ENCODE measurements at places on chromosomes 11 and 22. TPM values are rescaled to one million over a fixed set of nuclear protein-coding genes. Genes with fewer than 3 reads are reported as not detected.

DNA sequence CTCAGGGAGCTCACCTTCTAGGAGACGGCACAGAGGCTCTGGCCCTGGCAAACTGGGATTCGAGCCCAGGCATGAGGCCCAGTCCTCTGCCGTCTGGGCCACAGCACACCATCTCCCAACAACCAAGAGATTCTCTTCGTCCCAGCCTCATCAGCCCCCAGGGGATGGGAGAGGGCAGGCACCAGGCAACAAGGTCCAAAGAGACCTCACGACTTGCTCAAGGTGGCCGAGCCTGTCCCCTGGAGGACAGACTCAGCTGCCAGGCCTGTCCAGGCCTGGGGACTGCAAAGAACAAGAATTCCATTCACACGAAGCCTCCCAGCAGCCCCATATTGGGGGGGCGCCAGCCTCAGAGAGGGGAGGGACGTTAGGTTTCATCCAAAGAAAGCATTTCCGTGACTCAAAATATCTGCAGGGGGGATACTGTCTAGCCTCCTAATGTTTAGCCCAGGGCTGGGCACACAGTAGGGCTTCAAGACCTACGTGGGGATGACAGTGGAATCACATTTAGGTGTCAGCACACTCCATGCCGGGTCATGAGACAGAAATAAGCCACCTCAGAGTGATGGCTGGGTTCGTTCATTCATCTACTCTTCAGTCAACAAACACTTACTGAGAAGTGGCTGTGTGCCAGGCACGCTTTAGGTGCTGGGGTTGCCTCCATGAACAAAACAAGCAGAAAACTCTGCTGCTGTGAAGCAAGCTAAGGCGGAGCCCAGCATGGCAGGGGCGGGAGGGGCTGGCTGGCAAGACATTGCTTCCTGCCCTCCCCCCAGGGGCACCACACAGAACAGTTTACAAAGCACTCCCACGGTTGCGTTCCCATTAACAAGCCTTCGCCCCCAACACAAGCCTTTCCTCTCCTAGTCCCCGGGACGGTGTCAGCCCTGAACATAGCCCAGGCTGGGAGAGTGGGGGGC is 1.2 kb downstream of the CARNS1 start:
- no peak for DNase-seq

DNA sequence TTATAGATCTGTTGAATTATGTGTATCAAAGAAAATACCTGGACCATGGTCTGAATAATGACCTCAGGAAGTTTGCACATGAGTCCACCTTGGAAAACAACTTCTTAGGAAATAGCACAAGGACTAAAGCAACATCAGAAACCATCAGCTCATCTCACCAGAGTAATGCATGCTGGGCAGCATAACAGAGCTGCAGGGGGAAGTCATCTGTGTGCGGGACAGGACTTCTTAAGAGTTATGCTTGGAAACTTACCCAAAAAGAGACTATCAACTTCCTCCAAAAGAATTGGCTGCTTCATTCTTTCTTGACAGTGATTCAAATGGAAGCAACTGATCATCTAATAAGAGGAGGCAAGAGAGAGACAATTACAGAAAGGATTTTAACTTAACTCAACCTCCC is 2.5 kb downstream of the OR56B4 start:
- no peak for DNase-seq

DNA sequence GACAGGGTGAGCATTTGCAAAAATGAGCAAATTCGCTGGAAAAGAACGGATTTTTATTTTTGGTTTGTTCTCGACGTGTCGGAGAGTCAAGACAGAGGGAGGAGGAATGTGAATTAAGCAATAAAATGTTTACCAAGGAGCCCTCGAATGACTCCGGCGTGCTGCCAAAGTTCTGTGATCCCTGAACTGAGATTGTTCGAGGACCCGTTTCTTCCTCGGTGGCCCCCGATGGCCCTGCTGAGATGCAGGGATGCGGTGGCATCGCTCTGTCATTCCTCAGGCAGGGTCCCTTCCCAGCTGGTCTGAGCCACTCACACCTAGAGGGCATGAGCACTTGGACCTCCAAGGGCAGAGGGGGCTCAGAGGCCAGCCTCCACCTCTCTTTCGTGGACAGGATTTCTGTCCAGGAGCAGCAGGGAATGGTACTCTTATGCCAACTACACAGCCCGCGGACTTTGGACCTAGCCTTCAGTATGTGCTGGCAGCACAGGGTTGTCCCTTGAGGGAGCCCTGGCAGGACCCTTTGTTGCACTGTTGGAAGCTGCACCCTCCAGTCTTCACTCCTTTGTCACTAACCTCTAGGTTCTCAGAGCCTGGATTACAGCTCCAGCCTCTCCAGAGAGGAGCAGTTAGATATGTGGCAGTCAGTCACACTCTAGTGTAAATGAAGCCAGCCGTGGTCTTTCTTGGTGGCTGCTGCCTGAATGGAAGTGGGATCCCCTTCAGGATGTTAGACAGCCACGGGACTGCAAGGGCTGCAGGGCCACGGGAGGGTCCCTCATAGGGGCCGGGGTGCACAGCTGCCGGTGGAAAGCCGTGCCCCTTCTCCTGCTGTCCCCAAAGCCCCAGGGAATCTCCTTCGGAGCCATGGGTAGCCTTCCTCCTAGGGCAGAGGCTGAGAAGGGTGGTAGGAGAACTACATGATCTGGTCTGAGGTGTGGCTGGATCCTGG is 109.4 kb upstream of the ANO1 start:
- no peak for DNase-seq

- peak; percentile 88 for DNase-seq
These were observed 6.0 kb upstream of the IFT27 start for GRCh38 chr22:36781656-36782627.

DNA sequence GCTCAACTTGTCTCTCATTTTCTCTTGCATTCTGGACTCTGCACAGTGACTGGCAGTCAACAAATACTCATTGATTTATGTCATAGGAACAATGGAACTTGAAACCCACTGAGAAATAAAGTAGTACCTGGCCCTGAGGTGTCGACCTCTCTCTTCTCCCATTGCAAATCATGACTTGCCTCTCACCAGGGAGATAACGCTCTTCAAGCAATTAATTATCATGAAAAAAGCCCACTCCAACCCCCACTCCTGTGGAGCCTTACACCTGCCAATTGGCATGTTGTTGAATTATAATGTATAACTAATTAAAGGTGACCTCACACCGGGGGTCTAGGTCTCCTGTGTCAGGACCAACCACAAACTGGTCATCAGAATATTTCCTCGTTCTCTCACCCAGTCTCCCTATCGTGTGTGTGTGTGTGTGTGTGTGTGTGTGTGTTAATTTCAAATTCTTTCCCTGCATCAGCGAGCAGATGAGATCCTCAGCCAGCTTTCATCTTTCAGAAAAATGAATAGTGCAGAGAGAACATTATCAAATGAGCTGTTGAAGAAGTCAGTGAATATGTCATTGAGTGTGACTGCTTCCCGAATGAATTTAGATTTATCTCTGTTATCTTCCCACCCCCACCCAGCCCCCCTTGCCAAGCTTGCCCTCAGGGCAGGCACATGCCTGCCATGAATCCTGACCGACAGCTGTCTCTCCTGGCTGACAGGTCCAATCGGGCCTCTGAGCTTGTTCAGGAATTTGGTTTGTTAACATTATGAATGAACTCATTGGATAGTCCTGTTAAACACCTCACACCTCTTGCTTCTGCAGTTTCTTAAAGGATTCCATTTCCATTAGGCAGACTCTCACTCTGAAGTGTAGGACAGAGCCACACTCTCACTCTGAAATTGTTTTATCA is 357.4 kb downstream of the INSC start:
- DNase-seq, result no peak

The PACSIN3 gene
- 13.9 TPM for total RNA-seq

- no peak for DNase-seq
These were observed 8.0 kb downstream of the TUBGCP6 start for GRCh38 chr22:50236731-50237409.

DNA sequence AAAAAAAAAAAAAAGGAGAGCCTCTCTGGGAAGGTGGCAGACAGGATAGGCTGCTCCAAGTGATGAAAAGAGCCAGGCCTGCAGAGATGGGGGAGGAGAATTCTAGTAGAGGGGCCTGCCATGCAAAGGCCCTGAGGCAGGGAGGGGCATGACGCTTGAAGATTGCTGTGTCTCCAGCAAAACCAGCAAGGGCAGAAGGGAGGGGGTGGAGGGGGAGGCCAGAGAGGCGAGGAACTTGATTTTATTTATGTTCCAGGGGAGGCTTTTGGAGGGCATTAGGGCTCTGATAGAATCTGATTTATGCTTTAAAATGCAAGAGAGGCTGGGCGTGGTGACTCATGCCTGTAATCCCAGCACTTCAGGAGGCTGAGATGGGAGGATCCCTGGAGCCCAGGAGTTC is 16.7 kb upstream of the PACSIN2 start:
- no peak for DNase-seq

- DNase-seq, result no peak
These were observed 274.9 kb upstream of the MPPED2 start for GRCh38 chr11:30861064-30861463.

DNA sequence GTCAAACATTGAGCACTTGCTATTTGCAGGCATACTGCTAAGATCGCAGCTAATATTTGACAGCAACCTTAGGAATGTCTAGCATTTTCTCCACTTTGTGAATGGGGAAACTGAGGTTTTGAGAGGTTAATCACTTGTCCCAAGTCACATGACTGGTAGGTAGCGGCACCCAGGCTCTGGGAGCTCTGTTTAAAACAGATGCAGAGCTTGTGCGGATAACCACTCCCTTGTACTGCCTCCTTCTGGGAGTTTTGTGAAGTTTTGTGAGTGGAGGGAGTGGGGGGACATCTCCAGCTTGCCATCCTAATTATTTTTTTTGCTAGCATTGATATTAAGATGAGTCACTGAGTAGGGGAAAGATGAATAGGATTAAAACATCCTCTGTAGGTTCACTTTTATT is 134.7 kb downstream of the GRIK4 start:
- DNase-seq, result no peak

- DNase-seq, result no peak
These were observed 416.4 kb downstream of the MIAT start for GRCh38 chr22:27073601-27074425.

The PICK1 gene
- total RNA-seq, result 127 TPM

The GP1BB gene
- 10.3 TPM for total RNA-seq

DNA sequence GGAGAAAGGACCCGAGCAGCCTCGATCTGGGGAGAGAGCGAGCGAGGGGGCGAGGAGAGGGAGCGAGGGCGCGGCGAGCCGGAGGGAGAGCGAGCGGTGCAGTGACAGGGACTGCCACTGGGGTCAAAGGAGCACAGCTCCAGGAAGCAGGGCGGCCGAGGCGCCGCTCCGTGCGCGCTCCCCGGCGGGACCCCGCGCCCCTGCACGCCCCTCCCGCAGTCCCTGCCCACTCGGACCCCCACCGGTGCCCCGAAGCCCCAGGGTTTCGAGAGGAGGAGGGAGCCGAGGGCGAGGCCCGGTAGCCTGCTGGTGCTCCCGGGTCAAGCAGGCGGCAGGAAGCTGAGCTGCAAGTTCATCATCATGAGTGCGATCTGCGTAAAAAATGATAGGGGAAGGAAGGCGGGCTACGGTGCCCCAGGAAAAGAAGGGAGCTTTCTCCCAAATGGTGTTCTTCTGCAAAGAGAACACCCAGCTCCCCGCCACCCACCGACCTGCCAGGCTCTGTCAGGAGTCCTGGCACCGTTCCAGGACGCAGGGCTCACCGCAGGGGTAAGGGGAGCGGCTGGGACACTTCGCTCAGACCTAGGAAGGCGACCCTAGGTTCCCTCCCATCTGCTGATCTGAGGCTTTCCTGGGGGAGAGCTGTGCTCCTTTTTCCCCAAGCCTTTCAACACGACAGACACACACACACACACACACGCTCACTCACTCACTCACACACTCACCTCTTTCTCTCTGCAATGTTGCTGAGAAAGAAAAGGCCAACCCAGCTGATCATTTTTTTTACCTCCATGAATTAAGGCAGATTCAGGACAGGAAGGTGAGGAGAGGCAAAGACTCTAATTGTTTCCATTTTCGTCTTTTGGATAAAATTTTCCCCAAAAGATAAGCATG is at the start of gene MPPED2:
Gene MPPED2 (minus strand): TSS at position 103 of the 894 bp plus-strand sequence. CDS start 5,980 bp downstream, outside the sequence.
- DNase-seq, result peak; percentile 25

DNA sequence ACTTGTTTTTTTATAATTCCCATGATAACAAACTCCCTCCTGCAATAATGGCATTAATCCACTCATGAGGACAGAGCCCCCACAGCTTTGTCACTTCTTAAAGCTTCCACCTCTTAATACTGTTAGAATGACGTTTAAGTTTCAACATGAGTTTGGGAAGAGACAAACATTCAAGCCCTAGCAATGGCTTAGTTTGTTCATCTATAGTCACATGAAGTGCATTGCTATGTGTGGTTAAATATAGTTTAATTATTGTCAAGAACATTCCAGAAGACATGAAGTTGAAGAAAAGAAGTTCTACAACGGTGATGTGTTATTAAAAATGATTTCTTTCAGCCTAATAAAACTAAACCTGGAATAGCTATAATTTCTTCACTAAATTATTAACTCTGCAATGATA is 30.6 kb downstream of the MMP7 start:
- no peak for DNase-seq

DNA sequence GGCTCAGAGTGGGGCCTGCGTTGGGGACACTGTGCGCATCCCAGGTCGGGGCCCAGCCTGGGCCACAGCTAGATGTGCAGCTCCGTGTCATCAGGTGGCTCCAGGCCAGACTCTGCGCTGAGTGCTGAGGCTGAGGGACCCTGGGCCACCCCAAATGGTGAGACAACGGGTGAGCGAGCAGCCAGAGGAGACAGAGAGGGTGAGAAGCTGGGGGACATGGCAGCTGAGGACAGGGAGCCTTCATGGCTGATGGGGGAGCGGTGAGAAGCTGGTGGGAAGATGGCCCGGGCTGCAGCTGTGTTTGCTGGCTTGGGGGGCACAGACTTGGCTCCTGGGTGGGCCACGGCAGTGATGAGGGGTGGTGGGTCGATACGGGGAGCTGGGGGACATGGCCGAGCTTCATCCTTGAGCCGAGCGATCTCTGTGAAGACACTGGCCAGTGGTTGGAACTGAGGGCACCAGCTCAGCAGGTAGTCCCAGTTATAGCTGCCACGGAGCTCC is 2.5 kb upstream of the TPP1 start:
- DNase-seq, result no peak

DNA sequence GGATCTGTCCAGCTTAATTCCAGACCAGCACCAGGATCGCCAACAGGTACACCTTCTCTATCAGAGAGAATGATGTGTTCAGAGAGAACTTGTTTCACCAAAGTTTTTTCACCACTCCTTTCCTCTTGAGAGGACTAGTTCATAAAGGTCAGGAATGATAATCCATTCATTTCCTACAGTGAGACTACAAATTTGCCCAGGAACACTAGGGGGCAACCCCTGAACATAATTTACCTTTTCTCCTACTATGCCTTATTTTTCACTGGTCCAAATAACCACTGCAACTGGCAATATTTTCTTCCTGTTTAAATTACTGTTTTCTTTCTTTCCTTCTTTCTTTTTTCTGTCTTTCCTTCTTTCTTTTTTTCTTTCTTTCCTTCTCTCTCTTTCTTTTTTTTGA is 22.5 kb downstream of the CAVIN3 start:
- no peak for DNase-seq

The MSANTD4 gene
- 2.2 TPM for total RNA-seq

The BAIAP2L2 gene
- 137 TPM for total RNA-seq

DNA sequence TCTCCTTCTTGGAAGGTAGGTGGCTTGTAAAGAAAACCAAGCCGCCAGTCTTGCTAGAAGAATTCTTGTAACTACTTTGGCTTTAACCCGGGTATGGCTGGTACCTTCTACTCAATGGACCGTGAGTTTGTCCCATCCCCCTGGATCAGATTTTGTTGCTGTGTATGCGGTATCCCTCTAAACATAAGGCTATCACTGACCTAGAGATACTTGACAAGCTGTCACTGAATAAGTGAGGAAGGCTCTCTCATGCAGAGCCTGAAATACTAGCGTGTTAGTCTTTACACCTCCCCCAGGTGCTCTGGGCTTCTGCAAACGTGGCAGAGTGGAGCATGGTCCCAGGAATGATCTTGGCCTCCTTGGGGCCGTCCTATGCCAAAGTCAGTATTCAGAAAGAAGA is 34.5 kb downstream of the GLB1L2 start:
- no peak for DNase-seq

All from transverse colon (tissue), 4 donors.